ENCODE measurements at places on chromosomes 12 and 14. TPM values are rescaled to one million over a fixed set of nuclear protein-coding genes. Genes with fewer than 3 reads are reported as not detected.

The C14orf39 gene
- not detected for total RNA-seq

The PTPRQ gene
- total RNA-seq, result not detected

The RND1 gene
- total RNA-seq, result 1.2 TPM

DNA sequence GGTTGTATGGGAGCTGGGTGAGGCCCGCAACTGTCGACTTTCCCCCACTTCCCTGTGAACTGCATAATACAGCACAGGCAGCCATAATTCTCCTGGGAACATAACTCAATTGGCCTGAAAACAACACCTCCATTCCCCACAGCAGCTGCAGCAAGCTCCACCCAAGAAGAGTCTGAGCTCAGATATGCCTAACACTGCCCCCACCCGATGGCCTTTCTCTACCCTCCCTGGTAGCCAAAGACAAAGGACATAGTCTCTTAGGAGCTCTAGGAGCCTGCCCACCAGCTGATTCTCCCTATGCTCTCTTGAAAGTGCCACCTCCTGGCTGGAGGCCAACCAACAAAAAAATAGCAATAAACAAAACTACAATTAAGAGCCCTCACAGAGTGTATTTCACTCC, 542.7 kb upstream of the LMO3 start:
- DNase-seq, result no peak

The GARIN6 gene
- total RNA-seq, result not detected

The B4GALNT1 gene
- 0.77 TPM for total RNA-seq

DNA sequence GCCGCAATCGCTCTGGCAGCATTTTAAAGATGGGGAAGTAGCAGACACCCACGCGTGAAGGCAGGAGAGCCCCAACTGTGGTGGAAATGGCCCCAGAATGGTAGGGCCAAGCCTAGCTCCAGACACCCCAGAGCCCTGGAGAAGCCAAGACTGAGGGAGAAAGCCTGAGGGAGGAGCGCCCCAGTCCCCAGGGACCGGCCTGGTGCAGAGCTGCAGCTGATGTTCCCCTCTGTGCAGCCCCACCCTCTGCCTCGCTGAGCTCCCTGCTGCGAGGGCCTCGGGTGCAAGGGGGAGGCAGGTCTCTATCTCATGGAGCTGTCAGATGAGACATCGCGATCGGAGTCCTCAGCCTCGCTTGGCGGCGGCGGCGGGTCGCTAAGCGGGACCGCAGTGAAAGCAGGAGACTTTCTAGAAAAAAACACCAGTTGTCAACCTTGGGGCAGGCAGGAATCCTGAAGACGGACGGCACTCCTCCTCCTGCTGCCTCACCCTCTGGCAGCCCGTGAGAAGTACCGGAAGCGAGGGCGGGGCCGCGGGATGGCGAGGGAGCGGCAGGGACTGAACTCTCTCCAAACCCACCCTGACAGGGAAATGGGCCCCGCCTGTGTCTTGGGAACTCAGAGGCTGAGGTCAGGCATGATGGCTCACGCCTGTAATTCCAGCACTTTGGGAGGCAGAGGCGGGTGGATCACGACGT, 6.0 kb downstream of the GAPDH start:
- peak; percentile 63 for DNase-seq

DNA sequence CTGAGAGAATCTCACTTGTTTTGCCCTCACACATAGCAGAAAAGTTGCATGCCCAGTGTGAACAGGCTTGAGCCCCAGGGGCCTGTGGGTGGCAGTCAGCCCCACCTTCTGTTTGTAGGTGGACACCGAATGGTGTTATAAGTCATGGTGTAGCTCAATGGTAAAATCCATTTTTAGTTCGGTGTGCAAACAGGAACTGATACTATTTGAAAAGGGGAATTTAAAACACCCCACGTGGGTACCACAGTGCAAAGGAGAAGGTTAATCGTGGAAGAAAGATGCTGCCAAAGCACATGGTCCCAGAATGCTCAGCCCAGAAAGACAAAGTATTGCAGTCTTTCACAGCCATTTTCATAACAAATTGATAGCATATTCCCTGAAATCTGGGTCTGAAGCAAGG, 71.8 kb upstream of the GZMB start:
- no peak for DNase-seq

- no peak for DNase-seq
Measured at GRCh38 chr12:41699658-41700057, 445.0 kb downstream of the GXYLT1 start.

DNA sequence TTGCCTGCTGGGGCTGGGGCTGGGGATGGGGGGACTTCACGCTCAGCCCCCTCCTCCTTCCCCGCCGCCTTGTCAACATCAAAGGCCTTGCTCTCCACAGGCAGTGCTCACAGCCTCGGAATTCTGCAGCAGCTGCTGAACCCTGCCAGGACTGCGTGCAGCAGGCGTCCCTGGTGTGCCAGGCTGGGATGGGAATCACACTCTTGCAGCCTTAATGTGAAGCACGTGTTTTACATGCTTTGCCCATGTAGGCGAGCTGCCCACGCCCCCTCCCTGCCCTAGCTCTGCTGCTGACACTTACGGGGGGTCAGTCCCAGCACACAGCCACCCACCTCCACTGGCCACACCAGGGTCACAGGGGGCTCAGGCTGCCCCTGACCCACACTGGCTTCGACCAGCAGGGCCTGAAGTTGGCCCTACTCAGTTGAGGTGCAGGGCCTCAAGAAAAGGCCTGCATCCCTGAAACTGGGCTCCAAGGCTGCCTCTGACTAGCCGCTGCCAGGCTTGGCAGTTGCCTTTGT, 276.2 kb upstream of the RTL1 start:
- no peak for DNase-seq

GRCh38 chr12:94832780-94833681, 170.5 kb downstream of the NDUFA12 start:
- no peak for DNase-seq

DNA sequence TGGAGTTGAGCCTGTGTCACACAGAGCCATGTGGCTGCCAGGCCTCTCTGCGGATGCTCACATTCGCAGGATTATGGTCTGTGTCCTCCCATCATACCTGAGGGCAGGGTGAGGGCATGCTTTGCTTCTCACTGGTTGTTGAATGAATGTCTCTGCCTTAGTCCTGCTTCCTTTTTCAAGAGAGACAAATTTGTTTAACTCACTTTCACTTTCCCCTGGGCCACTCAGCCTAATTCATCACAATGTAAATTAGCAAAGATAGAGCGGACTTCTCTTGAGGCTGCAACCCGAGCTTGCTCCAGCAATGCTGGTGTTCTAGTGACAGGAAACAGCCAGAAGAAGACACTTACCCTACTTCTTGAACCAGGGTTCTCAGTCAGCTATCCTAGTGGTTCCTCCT, 35.5 kb upstream of the PAX9 start:
- no peak for DNase-seq

The BBOF1 gene
- total RNA-seq, result 1.7 TPM

DNA sequence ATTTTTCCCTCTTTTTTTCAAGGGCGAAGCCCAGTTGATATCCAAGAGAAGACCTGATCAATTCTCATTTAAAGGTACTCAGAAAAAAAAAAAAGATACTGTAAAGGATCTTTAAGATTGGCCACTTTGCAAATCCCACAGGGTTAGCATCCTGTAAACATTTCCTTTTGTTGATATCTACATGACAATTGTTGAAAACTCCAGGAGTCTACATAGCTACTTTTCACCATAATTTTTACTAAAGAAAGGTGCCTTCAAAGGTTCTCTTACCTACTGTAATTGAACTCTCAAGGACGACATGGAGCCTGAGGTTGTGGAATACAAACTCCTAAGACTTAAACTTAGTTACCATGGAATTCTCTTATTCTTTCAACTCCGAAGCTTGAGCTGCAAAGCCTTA, 125.5 kb downstream of the HECTD4 start:
- DNase-seq, result no peak

- DNase-seq, result no peak
Measured at GRCh38 chr14:99248761-99249171, 23.2 kb downstream of the BCL11B start.

GRCh38 chr14:72519543-72519942, 374.4 kb downstream of the DPF3 start:
- DNase-seq, result peak; percentile 21

GRCh38 chr12:113248842-113249435, 27.7 kb downstream of the TPCN1 start:
- DNase-seq, result no peak

- DNase-seq, result no peak
Measured at GRCh38 chr12:109302358-109302757, 6.7 kb downstream of the FOXN4 start.

DNA sequence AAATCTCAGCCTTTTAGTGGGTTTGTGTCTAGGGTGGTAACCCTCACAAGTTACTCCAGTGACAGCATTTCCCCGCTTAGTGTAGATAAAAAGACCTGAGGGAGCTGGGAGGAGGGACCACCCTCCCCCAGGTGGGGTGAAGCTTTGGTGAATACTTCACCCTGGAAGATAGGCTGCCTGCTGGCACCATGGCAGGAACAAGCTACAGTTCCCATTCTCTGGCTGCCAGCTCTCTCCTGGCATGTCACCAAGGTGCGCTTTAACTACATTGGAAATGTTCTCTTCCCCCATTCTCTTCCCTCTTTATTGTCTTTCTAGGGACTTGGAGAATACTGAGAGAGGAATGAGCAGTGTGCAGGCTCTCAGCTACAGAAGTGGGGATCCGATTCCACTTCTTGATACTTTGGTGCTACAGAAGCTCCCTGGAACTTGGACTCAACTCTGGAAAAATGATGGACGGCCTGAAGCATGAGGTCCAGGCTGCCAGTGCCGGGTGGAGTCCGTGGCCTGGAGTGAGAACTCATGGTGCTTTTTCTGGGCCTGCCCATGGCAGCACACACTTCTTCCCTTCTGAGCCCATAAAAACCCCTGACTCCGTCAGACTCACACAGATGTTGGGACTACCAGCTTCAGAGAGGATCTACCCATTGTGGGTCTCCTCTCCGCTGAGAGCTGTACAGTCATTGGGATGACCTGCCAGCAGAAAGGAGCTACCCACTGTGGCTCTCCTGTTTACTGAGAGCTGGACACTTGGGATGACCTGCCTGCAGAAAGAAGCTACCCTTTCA, 198.0 kb downstream of the ADGRD1 start:
- no peak for DNase-seq

The STON2 gene
- 0.72 TPM for total RNA-seq

GRCh38 chr12:84397263-84397662, 515.3 kb downstream of the SLC6A15 start:
- DNase-seq, result no peak

DNA sequence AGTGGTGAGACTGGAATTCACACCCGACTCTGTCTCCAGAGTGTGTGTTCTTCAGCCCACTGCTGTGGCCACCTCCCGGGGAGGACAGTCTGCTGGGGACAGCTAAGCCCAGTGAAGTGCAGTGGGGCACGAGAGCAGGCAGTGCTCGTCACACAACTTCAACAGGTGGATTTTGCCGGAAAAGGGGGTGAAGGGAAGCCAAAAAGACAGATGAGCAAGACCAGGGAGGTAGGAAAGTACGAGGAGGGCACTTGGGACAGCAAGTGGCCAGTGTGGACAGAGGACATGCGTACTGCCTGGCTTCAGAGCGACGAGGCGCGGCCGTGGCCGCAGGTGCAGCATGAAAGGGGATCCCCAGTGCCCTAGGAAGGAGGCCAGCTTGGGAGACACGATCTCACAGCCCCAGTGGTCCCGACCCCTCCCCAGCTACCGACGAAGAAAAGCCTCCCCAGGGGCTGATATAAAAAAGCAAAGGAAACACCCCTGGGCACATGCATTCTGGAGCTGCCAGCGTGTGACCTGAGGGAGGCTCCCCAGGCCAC, 96.1 kb downstream of the FBXL14 start:
- no peak for DNase-seq

The MAP1LC3B2 gene
- 1.5 TPM for total RNA-seq
